Urinary bladder (tissue), 4 donors: ENCODE measurements at places on chromosomes 6 and 20. TPM values are rescaled to one million over a fixed set of nuclear protein-coding genes. Genes with fewer than 3 reads are reported as not detected.

DNA sequence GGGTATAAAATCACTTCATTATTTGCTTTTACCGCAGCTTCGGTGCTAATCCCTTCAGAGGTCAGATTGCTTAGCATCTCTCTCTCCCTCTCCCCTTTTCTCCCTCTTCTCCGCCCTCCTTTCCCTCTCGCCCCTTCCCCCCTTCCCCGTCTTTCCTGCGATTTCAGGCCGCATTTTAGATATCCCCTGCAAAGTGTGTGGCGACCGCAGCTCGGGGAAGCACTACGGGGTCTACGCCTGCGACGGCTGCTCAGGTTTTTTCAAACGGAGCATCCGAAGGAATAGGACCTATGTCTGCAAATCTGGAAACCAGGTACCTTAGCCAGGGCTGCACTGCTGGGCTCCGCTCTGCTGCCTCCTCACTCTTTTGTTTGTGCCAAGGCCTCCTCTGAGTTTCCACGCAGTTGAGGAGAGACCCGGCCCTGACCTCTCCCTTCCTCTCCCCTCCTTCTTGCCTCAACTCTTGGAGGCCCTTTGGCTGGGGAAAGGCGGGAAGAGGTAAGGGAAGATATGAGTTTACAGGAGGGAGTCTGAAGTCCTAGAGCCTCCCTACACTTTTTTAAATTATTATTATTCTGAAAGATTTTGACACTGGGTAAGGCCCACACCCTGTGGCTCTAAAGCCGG lies 5.6 kb downstream of the NR2E1 start:
- no peak for DNase-seq

- no peak for DNase-seq
These were observed 102.3 kb downstream of the LYRM2 start for GRCh38 chr6:89536231-89536630.

- no peak for DNase-seq
These were observed 16.1 kb downstream of the UCKL1 start for GRCh38 chr20:63940071-63940471.

DNA sequence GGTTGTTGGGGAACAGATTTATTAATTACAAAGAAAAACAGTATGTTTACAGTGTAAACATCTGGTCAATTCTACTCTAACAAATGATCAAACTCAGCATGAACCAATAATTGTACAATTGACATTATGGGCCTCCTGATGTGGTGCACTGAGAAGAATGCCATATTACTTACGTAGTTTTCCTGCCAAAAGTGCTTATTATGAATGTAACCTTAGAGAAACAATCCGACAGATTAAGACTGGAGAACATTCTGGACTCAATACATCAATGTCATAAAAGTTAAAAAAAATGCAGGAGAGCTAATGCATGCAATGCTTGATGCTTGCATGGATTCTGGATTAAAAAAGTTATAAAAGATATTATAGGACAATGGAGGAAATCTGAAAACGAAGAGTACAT lies 69.0 kb downstream of the LYRM4 start:
- no peak for DNase-seq

- DNase-seq, result no peak
These were observed 479 bp downstream of the SLC39A7 start for GRCh38 chr6:33201147-33201545.

Gene MAS1
- 0.05 TPM for total RNA-seq

Gene SRSF12
- total RNA-seq, result 8.6 TPM

Gene TMEM170B
- 11.2 TPM for total RNA-seq

Gene GTSF1L
- not detected for total RNA-seq
